ENCODE measurements at places on chromosomes 16 and 17.

DNA sequence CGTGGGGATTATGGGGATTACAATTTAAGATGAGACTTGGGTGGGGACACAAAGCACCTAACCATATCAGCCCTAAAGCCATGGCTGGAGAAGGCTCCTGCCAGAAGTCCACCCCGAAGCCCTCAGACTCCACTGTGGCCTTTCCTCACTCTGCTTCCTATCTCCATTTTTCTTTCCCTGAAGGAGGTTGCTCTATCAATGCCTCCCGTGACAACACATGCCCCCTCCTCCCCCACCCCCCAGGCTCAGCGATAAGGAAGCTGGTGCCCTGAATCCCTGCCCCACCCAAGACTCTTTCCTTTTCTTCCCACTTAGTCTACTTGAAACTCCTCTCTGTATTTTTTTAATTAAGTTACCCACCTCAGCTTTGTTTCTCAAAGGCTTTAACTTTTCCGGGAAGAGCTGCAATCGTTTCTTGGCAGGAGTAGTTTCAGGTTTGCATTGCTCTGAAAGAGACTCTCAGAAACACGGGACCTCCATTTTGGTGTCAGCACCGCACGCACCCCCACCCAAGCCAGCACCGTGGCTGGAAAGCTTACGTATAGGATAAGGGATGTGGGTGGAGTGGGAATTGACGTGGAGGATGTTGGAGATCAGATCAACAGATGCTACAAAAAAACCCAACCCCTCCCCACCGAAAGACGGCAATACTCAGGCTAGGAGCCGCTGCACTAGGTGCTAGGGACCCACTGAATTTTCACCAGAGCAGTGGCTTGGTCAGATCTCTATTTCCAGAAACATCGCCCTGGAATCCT lies 15.2 kb upstream of the CA4 start:
- no peak for DNase-seq

DNA sequence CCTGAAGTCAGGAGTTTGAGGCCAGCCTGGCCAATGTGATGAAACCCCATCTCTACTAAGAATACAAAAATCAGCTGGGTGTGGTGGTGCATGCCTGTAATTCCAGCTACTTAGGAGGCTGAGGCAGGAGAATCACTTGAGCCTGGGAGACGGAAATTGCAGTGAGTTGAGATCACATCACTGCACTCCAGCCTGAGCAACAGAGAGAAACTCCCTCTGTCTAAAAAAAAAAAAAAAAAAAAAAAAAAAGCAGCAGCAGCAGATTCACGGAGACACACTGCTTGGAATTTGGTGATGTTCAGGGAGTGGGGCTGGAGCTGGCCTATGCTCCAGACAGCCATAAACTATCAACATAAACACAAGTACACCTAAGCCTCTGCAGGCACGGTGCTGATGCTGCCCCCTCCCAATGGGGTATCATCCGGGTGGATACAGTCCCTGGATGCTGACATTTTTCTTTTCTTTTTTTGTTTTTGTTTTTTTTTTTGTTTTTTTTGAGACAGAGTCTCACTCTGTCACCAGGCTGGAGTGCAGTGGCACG lies 39.6 kb upstream of the RHOT1 start:
- DNase-seq = no peak

DNA sequence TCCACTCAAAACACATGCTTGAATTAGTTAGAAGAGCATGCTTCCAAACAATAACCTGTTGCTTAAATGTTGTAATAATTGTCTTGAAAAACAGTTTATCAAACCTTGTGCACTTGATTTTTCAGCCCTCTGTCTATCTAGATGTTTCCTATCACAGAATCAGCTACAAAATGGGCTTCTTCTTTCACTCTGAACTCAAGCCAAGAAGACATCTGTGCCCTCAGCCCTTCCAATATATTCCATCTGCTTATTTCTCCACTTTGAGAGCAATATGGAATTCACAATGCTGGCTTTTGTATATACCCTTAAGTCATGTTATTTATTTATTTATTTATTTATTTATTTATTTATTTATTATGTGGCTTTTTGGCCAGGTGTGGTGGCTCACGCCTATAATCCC lies 234.2 kb downstream of the TOX3 start:
- DNase-seq = no peak

- DNase-seq = no peak
Observed at GRCh38 chr17:51128076-51128475, 7.4 kb upstream of the SPAG9 start.

DNA sequence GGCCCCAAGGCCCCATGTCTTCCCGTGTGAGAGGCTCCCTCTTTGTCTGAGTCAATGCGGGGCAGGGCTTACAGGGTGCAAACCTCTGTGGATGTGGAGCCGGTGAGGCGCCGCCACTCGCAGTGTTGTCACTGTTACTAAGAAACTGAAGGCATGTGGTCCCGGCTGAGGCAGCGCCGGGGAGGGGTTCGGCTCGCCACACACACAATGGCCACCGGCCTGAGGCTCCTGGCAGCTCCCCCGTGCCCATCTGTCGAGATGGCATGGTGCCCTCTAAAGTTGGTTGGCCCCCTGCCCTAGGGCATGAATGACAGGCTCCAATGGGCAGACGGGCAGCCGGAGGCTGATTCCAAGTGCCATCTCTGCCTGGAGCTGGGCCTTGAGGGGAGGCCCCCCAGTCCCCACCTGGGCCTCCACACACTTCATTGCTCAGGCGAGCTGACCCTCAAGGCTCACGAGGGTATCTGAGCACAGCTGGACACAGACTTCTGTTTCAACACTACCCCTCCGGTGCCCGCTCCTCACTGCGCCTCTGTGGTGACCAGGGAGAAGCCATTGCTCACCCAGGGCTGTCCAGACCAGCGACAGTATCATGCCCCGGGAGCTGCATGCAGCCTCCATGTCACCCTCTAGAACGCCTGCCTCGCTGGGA lies 137.2 kb downstream of the C16orf78 start:
- no peak for DNase-seq

DNA sequence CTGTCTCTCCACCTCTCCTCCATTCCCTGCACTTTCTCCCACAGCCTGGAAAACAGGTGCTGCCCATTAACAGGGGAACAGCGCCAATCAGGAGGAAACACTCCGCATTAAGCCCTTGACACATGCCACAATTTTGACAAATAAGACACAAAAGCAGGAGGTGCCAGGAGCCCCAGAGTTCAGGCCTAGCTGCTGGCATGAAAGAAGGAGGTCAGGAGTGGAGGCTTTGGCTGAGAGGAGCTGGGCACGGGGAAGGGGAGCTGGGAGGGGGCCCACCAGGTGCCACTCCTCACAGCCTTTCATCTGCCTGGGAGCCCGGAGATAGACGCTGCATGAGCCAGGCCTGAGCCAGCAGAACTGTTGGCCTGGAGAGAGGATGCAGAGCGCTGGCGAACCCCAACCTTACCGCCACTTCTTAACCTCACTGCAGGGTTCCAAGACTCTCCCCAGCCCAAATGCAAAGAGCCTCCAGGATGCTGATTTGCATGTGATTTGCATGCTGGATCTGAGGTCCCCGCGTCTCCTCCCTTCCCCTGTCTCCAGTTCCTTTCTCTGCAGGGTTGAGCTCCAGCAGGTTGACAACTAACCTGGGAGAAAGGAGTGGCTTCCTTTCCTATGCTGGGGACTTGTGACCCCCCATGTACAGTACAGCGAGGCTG lies 139.8 kb upstream of the SDK2 start:
- no peak for DNase-seq

- no peak for DNase-seq
Observed at GRCh38 chr16:3878610-3879009, 1.9 kb downstream of the CREBBP start.

- DNase-seq = no peak
Observed at GRCh38 chr16:27952811-27953210, 110.7 kb downstream of the GSG1L start.

DNA sequence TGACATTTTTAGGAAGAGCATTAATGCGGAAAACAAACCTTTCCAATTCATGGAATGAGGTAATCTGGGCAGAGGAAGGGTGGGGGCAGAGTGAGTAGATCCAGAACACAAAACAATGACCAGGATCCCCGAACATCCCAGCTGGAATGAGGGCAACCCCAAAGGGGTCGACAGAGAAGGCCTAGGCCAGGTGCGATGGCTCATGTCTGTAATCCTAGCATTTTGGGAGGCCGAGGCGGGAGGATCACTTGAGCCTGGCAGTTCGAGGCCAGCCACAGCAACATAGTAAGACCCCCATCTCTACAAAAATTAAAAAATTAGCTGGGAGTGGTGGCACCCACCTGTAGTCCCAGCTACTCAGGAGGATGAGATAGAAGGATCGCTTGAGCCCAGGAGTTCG lies 64.7 kb downstream of the ZFHX3 start:
- DNase-seq = no peak

DNA sequence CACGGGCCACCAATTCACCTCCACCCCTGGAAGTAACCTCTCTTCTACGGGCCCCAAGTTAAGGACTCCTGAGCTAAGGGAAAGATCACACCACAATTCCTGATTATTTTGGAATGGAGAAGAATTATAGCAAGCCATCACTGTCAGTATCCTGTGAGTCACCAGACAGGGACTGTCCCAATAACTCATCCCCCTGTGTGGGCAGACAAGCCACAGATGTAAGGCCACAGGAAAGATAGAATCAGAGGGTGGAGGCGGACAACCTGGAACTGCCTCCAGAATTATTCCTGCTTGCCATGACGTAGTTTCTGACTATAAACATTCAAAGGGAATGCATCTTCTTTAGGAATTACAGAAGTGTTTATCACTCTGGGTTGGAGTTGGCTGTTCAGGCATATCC lies 5.8 kb upstream of the MYO1D start:
- no peak for DNase-seq

- DNase-seq = no peak
Observed at GRCh38 chr17:34719569-34719968, 140.2 kb downstream of the TMEM132E start.

- no peak for DNase-seq
Observed at GRCh38 chr17:56203430-56203829, 50.2 kb downstream of the ANKFN1 start.

DNA sequence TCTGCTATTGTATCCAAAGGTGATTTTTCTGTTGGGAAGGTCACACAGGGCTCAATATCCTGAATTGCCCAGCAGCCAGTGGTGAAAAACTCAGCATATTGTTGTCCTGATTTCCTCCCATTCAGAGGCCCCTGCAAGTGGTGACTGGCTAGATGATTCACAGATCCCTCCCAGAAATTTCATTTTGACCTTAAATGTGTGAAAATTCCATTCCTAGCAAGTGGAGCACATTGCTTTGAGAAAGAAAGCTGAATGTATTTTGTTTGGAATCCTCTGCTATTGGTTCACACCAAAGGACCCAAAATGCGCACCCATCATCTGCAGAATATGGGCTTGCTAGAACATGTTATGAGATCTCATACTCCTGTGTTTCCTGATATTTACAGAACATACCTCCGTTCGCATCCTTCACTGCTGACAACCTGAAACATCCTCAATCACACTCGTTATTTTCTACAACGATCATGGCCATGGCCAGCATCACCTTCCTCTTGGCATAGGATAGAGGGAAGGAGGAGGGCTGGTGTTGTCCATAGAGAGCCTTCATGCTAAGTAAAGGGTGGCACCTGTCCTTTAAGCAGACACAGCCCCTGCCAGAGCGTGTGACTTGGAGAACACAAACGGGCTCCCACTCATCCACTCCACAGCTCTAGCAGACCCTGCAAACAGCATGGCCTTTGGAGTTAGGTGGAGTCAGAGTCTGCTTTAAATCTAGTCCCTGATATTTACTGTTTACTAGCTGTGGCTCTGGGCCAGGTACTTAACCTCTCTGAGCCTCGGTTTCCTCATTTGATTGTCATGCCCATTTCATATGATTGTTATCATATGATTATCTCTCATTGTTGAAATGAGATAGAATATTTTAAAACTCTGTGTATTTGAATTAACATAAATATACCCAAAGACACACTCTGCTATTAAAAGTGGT lies 30.4 kb upstream of the NFAT5 start:
- DNase-seq = no peak

DNA sequence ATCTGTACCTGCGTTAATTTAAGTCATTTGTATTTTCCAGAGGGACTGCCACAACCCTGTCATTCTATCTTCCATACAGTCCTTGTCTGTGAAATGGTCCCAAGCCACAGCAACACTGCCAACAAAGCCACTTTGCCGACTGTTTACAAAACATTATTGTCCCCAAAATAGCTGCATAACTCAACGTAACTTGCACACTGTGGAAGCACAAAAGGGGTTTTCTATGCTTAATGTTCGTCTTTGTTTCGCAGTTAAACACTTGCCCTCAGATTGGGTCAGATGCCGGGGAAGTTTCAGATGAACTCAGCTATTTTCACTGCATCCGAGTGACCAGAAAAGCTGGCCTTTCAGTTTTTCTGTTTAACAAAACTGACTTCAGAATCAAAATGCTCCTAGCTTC lies 4.6 kb downstream of the SEC14L5 start:
- no peak for DNase-seq

DNA sequence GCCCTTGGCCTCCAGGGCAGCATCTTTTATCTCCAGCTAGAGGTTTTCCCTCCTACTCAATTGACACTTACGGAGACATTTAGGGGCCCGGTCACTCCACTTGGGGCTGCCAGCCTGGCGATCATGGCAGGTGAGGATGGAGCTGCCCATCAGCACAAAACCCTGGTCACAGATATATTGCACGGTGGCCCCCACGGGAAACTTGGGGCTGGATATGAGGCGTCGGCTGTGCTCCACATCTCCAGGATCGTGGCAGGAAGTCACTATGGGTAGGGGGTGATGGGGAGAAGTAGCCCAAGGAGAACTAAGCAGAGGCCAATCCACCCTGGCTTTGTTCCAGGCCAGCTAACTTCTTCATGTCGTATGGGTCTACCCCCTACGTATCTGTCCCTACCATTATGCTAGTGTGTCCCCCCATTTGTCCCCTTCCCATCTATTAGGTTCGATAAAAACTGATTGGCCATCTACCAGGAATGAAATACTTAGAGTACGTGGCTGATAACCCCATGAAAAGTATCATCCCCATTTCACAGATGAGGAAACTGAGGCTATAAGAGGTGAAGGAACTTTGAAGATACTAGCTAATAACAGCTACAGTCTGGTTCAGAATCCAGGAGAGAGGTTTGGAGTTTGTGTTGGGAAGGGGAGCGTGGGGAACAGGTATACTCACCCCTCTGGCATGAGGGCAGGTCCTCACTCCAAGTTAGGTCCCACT lies 6.1 kb upstream of the PHF12 start:
- DNase-seq = no peak

- DNase-seq = no peak
Observed at GRCh38 chr16:19130852-19131824, 17.4 kb downstream of the ITPRIPL2 start.

GRCh38 chr17:45430738-45431530 lies 1.7 kb downstream of the ARHGAP27 start:
- DNase-seq = no peak

DNA sequence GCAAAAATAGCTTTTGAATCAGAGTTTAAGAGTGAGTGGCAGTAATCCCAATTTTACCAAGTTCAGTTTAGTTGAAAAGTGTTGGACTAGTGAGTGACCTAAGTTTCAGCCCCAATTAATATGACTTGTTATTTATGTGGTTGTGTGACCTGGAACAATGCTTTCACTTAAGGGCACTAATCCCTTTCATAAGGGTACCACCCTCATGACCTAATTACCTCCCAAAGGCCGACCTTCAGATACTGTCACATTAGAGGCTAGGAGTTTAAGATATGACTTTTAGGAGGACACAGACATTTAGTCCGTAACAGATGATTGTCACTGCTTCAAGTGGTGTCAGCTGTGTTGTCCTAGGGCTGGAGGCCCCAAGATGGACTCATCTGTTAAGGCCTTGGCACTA lies 190.0 kb downstream of the IRX3 start:
- DNase-seq = no peak

GRCh38 chr17:55212880-55213279 lies 51.9 kb upstream of the HLF start:
- no peak for DNase-seq

GRCh38 chr17:48207776-48208544 lies 100.4 kb downstream of the SNX11 start:
- no peak for DNase-seq

GRCh38 chr17:44132275-44132821 lies 8.9 kb upstream of the HDAC5 start:
- no peak for DNase-seq
